ENCODE measurements at places on chromosomes 1 and 21. TPM values are rescaled to one million over a fixed set of nuclear protein-coding genes. Genes with fewer than 3 reads are reported as not detected.

DNA sequence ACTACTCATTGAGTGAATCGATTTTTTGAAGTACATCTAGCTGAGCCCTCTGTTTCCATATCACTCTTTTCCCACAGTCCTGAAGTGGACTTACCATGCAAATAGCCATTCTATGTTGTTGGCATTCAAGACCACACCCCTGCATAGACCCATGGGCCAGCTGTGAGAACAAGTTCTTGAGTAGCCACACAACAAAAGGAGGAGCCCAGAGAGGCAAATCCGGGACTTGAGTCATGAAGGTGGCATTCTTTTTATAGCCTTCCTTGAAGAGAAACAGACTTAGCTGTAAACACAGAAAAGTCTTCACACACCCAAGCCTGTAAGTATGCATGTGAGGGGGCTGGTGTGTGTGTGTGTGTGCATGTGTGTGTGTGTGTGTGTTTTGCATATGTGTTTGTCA is 13.8 kb upstream of the SPRR5 start:
- DNase-seq: no peak
- no peaks in the 10 kb centered on the region for H3K4me1 ChIP-seq
- H3K27me3 ChIP-seq: no peaks in the 10 kb centered on the region
- no peak overlapping the region for H3K4me3 ChIP-seq
- no peak overlapping the region for H3K27ac ChIP-seq

GRCh38 chr21:37367703-37368540 is 1.3 kb downstream of the DYRK1A start:
- H3K4me1 ChIP-seq: peaks cover 4% of the 10 kb centered on the region
- peak overlapping the region; percentile 99 for H3K4me3 ChIP-seq
- H3K27ac ChIP-seq: peak overlapping the region; percentile 99
- H3K27me3 ChIP-seq: no peaks in the 10 kb centered on the region

Gene KCNE2
- not detected for total RNA-seq

Gene TMEM200B
- 30.6 TPM for total RNA-seq

All from ovary (tissue), 10 donors.